Aorta (tissue), 5 donors: ENCODE measurements at places on chromosomes 11 and 22. TPM values are rescaled to one million over a fixed set of nuclear protein-coding genes. Genes with fewer than 3 reads are reported as not detected.

GRCh38 chr11:110508786-110509185 lies 79.0 kb downstream of the FDX1 start:
- no peak for DNase-seq
- no peak overlapping the region for H3K4me3 ChIP-seq
- H3K27ac ChIP-seq: no peak overlapping the region
- H3K27me3 ChIP-seq: no peaks in the 10 kb centered on the region
- no peaks in the 10 kb centered on the region for H3K36me3 ChIP-seq

Gene OR51I2
- not detected for total RNA-seq

DNA sequence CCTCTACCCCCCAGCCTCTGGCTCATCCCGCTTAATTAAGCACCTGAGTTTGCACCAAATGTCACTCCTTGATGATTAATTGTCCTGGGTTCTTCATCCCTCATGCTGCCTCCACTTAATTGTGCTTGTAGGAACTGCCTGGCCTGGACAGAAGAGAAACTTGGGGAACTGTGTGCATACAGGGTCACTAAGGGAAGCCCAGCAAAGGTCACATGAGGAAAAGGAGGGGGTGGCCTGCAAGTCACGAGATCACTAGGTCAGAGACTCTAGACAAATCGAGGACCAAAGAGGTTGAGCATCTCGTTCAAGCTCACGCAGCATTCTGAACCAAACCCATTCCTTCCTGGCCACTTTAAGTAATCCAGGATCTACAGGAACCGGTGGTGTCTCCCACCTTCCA lies 75.8 kb downstream of the PDE2A start:
- H3K27me3 ChIP-seq: no peaks in the 10 kb centered on the region
- no peaks in the 10 kb centered on the region for H3K36me3 ChIP-seq
- no peak overlapping the region for H3K27ac ChIP-seq
- no peak overlapping the region for H3K4me3 ChIP-seq
- H3K4me1 ChIP-seq: no peaks in the 10 kb centered on the region

Gene UCP2
- total RNA-seq: 45.4 TPM

GRCh38 chr11:4203603-4204360 lies 109.2 kb downstream of the RRM1 start:
- no peak overlapping the region for H3K27ac ChIP-seq
- H3K4me3 ChIP-seq: no peak overlapping the region
- no peaks in the 10 kb centered on the region for H3K4me1 ChIP-seq

DNA sequence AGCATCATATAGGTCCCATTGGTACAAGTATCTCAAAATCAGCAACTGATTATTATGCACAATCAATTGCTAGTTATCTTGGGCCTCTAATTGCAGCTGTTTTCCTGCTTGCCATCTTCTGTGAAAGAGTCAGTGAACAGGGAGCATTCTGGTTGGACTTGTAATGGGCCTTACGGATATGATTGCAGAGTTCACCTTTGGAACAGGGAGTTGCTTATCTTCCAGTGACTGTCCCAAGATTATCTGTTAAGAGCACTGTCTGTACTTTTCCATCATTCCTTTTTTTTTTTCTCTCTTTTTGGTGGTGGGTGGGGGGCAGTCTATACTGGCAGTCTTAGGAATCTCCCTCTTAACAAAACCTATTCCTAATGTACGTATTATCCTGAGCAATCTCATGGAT lies 17.8 kb downstream of the OR8G5 start:
- H3K4me3 ChIP-seq: no peak overlapping the region
- H3K27ac ChIP-seq: no peak overlapping the region
- H3K4me1 ChIP-seq: no peaks in the 10 kb centered on the region

DNA sequence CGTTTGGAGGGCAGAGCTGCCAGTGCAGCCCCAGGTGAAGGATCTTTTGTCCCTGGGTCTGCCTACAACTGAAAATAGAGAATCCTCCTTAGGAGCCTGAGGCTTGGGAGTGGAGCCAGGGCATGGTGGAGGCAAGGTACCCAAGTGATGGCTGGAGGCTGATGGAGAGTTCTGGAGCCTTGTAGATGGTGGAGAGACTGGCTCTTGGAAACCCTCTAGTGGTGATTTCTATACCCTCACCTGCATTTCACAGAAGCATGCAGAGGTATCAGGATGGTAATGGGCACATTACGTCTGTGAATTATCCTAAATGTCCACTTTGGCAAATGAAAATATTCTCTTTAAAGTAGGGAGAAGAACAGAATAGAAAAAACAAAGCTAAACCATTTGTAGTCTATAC lies 44.4 kb downstream of the INSC start:
- H3K36me3 ChIP-seq: no peaks in the 10 kb centered on the region
- no peaks in the 10 kb centered on the region for H3K27me3 ChIP-seq
- DNase-seq: no peak
- H3K4me1 ChIP-seq: no peaks in the 10 kb centered on the region
- H3K27ac ChIP-seq: no peak overlapping the region
- no peak overlapping the region for H3K4me3 ChIP-seq
